ENCODE measurements at places on chromosomes 4 and X.

- DNase-seq = no peak
Measured at GRCh38 chr4:16158504-16158852, 67.8 kb downstream of the TAPT1 start.

DNA sequence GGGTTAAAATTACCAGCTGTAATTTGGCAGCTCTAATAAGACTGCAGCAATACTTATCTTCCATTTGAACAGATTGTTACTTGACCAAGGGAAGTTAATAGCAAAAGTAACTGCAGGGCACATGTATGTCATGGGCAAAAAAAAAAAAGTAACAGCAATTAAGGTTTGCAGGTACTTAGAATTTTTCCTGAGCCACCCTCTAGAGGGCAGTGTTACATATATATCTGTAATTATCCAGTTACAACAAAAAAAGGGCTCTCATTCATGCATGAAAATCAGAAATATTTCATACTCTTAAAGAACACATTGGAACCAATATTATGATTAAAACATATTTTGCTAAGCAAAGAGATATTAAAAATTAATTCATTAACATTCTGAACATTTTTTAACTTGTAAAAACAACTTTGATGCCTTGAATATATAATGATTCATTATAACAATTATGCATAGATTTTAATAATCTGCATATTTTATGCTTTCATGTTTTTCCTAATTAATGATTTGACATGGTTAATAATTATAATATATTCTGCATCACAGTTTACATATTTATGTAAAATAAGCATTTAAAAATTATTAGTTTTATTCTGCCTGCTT, 25.1 kb downstream of the XIAP start:
- DNase-seq = no peak

GRCh38 chr4:110055158-110055768, 142.6 kb downstream of the EGF start:
- no peak for DNase-seq

DNA sequence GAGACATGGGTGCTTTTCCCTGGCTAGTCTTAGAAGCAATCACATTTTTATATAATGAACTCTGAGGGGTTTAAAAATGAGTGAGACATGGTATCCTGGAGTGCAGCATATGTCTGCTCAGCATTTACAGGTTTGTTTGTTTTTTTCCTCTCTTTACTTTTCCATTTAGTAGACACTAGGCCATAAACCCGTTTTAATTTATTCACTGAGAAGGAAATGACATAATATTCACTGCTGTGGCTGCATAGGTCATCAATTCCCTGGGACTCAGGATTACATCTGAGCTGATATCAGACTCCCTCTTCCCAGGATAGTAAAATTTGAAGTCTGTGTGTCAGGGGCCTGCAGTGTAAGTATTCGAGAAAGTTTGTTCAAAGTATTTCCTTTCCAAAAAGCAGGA, 178.9 kb upstream of the SPRY1 start:
- no peak for DNase-seq

DNA sequence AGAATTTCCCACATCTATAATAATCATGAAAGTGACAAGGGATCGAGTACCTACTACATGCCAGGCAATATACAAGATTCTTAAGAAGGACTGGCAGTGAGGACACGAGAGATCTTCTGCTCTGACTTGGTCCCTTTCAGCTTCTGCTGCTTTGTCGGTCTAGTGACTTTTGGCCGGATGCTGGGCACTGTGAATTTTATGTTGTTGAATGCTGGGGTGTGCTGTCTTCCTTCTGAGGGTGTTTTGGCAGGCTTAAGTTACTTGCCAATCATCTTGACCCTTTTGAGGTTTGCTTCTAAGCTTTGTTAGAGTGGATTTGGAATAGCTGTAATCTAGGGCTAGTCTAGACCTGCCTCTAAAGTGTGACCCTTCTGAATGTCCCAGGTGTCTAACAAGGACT, 23.5 kb downstream of the NAT8L start:
- DNase-seq = no peak

- DNase-seq = no peak
Measured at GRCh38 chrX:10399043-10399741, 221.2 kb downstream of the MID1 start.

- no peak for DNase-seq
Measured at GRCh38 chr4:81486502-81486901, 14.8 kb upstream of the RASGEF1B start.

DNA sequence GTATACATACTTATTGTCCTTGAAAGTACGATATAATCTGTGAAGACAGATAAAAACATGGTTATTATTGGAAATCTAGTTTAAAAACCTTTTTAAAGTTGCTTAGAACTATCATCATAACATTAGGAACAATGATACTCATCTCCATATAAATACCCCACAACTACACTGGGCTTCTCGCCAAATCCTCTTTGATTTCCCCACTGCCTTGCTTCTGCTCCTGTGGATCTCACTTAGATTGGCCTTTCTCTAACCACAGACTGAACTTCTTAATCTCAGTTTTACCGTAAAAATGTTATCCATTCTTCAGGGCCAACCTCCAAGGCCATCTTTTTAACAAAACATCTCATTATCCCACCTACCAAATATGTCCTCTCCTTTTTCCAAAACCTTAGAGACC, 77.6 kb downstream of the PRKG2 start:
- DNase-seq = no peak

DNA sequence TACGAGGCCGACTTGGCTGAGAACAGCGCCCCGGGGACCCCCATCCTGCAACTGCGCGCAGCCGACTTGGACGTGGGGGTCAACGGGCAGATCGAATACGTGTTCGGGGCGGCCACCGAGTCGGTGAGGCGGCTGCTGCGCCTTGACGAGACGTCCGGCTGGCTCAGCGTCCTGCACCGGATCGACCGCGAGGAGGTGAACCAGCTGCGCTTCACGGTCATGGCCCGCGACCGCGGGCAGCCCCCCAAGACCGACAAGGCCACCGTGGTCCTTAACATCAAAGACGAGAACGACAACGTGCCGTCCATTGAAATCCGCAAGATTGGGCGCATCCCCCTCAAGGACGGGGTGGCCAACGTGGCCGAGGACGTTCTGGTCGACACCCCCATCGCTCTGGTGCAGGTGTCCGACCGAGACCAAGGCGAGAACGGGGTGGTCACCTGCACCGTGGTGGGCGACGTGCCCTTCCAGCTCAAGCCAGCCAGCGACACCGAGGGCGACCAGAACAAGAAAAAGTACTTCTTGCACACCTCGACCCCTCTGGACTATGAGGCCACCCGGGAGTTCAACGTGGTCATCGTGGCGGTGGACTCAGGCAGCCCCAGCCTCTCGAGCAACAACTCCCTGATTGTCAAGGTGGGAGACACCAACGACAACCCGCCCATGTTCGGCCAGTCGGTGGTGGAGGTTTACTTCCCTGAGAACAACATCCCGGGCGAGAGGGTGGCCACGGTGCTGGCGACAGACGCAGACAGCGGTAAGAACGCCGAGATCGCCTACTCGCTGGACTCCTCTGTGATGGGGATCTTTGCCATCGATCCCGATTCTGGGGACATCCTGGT, 2.4 kb downstream of the PCDH7 start:
- DNase-seq = no peak

- DNase-seq = no peak
Measured at GRCh38 chr4:130419211-130419975, 1323.4 kb downstream of the C4orf33 start.

- DNase-seq = no peak
Measured at GRCh38 chr4:22942920-22943559, 250.3 kb downstream of the GBA3 start.

- DNase-seq = no peak
Measured at GRCh38 chr4:101355767-101356702, 8.7 kb upstream of the PPP3CA start.

- no peak for DNase-seq
Measured at GRCh38 chrX:37955273-37955672, 51.1 kb upstream of the SYTL5 start.

- no peak for DNase-seq
Measured at GRCh38 chr4:94342694-94343093, at the start of gene HPGDS. HPGDS (minus strand) TSS chr4:94342836; CDS start chr4:94334629, 8,207 bp downstream.

DNA sequence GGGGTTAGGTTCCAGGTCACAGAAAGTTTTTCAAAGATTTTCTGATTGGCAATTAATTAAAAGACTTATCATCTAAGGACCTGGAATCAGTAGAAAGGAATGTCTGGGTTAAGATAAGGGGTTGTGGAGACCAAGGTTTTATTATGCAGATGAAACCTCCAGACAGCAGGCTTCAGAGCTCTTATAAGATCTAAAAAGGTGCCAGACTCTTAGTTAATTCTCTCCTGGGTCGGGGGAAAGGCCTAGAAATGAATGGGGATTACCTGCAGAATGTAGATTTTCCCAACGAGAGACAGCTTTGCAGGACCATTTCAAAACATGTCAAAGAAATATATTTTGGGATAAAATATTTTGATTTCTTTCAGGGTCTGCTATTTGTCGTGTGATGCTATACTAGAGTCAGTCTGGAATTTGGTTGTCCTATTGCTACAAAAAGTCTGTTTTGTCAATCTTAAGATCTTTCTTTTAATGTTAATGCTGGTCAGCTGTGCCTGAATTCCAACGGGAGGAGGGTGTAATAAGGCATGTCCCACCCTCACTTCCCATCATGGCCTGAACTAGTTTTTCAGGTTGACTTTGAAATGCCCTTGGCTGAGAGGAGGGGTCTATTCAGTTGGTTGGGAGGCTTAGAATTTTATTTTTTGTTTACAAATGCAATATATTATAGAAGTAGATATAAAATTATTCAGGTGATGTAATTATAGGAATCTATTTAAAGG, 15.8 kb downstream of the EGF start:
- DNase-seq = no peak

DNA sequence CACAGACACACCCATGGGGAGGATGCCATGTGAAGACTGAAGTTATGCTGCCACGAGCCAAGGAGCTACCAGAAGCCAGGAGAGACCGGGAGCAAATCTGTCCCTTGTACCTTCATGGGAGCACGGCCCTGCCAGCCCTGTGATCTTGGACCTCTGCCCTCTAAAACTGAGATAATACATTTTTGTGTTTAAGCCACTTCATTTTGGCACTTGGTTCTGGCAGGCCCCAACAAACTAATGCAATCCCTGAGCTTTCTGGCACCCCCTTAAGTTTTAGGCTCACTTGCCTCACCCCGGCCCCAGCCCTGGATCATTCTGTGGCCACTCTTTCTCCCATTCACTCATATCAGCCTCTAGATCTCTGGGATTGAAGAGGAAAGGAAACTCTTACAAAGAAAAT, 35.4 kb downstream of the SEL1L3 start:
- DNase-seq = no peak

DNA sequence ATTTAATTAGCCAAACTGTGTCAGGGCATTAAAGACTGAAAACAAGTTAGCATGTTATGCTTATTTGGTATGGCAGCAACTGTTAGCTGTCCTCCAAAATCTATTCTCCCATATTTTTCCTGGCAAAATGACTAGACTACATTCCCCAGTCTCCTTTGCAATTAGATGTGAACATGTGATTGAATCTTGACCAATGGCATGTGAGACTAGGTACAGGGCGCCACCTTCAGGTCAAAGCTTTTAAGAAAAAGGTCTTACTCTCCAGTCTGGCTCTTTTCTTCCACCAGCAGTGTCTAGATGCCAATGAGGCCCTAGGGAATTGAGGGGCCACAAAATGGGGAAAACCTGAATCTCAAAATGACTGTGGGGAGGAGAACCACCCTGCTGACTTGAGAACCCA, 408.2 kb downstream of the SMARCA1 start:
- no peak for DNase-seq

DNA sequence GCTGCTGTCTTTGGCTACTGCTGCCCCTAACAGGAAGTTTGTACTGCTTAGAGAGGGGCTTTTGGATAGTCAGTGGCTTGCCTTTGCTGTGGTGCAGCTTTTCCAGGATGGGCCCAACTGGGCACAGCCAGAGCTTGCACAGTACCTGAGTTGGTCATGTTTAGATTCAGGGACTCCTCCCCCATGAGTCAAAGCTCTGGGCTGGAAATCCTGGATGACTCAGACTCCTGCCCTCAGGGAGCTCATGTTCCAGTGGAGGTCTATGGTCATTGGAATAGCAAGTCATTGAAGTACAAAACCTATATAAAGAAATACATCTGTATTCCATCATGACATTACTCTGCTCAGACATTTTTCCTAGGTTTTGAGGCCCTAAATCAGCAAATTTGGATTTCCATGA, 66.7 kb upstream of the PJA1 start:
- DNase-seq = no peak

GRCh38 chrX:121579016-121579760, 531.8 kb downstream of the GLUD2 start:
- DNase-seq = no peak

- no peak for DNase-seq
Measured at GRCh38 chr4:123116412-123116811, 194.0 kb upstream of the NUDT6 start.

DNA sequence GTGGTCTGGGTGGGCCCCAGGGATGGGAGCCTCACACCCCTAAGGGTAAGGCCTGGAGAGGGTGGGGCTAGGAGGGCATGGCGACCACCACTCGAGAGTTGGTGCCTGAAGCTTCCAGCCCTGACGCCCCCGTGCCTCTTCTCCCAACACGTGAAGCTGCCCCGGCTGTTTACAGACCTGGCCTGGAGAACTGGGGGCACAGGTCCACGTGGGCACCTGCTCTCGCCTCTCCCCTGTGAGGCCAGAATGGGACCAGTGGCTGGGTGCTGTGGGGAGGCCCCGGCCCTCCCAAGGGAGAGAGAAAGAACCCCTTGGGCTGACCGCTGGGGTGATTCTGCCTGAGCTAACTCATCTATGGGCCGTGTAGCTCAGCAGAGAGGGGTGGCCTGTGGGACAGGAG, 15.5 kb downstream of the NAT8L start:
- no peak for DNase-seq

- no peak for DNase-seq
Measured at GRCh38 chr4:87502580-87503238, 26.5 kb downstream of the SPARCL1 start.

DNA sequence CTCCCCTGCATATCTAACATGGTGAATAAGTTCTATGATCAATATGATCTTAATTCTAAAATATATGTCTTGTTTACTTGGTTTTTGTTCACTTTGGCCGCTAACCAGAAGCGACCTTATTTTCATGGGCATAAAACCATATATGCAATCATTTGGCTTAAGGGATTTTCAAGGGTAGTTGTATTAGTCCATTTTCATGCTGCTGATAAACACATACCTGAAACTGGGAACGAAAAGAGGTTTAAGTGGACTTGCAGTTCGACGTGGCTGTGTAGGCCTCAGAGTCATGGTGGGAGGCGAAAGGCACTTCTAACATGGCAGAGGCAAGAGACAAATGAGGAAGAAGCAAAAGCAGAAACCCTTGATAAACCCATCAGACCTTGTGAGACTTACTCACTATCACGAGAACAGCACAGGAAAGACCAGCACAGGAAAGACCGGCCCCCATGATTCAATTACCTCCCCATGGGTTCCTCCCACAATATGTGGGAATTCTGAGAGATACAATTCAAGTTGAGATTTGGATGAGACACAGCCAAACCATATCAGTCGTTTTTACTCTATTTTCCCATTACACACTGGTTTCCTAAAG, 114.3 kb upstream of the CPEB2 start:
- no peak for DNase-seq
